Cardiac fibroblast (primary cell): ENCODE measurements at places on chromosomes 12 and 14.
A peak's percentile ranks its signal among the peaks of the same experiment; 100 is the strongest.

DNA sequence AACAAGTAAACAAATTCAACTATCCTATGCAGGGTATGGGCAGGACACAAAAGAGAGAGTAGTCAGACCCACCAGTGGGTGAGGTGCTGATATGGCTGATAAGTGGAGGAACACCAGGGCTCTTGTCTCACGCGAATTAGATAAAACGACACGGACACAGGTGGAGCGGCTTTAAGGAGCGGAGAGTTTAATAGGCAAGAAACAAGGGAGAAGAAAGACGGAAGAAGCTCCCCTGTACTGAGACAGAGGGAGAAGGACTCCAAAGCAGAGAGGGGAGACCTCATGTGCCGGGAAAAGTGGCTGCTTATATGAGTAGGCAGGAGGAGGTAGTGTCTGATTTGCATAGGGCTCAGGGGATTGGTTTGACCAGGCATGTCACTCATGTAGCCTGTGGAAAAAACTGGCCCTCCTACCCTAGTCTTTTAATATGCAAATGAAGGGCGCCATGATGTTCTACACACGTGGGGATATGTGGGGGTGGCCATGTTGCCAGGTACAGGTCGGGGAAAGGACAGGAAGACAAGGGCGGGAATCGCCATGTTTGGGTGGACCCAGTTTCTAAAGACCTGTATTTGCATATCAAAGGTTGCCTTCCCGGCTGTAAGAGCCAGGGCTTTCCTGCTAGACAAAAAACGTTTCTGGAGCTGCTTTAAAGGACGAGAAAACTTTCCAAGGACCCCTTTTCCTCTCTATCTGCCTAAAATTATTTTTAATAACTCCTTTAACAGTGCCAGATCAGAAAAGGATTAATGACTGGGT, 28.8 kb downstream of the RPGRIP1 start:
- DNase-seq = peak; percentile 79

- no peak for DNase-seq
Measured at GRCh38 chr14:61396279-61396678, 74.9 kb downstream of the PRKCH start.

- no peak for DNase-seq
Measured at GRCh38 chr14:99325016-99325415, 53.0 kb upstream of the BCL11B start.

- no peak for DNase-seq
Measured at GRCh38 chr12:112413855-112414625, 4.6 kb upstream of the RPL6 start.

GRCh38 chr12:132432721-132433577, 57.0 kb upstream of the FBRSL1 start:
- peak; percentile 75 for DNase-seq

DNA sequence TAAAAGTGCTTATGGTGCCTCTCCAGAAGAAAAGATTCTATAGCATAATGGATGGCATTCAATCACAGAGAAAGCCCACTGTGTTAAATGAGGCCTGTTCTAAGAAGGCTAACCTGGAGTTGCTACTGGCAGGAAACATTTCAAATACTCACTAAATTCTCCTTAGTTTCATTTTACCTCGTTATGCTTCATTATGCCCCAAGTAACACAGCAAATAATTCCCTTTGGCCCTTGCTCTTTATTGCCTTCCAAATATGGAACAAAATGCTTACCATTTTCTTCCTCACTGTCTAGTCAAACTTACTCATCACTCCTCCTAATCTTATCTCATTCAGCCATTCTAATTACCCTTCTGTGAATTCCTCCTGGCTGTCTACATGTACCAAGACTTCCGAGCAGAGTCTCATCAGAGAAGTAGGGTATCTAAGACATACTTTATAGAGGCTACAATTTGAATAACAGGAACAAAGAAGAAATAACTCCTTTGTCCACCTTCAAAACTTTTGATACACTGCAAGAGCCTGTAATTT, 292.1 kb upstream of the CLEC14A start:
- DNase-seq = no peak

DNA sequence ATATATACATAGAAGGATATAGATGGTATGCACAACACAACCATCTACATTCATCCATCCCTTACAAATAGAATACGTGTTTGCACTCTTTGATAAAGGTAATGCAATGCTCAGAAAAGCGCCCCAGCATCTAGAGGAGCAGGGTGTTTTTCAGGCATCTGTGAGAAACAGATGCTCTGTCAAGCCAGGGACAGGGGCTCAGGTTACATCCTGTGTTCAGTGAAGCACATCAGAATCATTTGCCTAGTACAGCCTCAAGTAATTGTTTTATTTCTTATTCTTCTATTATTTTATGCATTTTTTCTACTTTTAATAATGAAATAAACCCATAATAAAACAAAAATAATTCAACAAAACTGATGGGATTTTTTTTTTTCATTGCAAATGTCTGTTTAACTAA, 50.5 kb upstream of the HIF1A start:
- DNase-seq = no peak

DNA sequence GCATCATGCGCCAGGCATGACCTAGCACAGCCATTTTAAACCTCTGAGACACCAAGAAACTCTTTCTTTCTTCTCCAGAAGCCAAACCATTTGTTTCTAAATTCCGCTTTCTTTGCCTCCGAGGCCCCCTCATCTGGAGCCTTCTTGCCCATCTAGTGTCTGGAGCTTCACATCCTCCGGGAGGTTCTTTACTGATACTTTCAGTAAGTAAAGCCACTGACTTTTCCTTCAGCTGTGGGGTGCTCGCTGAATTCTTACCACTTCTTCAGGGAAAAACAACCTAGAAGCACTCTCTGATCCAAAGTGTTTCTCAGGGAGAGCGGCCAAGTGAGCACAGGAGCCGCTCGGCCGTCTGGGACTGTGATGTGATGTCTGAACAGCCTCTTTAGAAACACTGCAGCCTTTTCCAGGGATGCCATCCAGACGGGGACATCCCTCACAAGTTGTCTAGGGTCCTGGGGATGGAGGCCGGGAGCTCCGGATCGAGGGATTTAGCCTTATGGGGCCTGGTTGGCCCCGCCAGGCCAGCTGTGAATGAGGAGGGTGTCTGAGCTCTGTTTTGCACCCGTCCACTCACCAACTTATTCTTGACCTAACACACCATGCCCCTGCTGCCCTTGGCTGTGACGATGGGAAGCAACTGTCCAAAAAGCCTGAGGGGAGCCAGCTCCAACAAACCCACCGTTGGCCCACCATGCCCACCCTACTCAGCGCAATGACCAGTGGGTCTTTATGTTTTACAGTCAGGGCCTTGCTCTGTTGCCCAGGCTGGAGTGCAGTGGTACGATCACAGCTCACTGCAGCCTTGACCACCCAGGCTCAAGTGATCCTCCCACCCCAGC, 160.6 kb downstream of the ZFP36L1 start:
- DNase-seq = no peak

GRCh38 chr12:66774929-66775328, 96.1 kb upstream of the GRIP1 start:
- DNase-seq = no peak

DNA sequence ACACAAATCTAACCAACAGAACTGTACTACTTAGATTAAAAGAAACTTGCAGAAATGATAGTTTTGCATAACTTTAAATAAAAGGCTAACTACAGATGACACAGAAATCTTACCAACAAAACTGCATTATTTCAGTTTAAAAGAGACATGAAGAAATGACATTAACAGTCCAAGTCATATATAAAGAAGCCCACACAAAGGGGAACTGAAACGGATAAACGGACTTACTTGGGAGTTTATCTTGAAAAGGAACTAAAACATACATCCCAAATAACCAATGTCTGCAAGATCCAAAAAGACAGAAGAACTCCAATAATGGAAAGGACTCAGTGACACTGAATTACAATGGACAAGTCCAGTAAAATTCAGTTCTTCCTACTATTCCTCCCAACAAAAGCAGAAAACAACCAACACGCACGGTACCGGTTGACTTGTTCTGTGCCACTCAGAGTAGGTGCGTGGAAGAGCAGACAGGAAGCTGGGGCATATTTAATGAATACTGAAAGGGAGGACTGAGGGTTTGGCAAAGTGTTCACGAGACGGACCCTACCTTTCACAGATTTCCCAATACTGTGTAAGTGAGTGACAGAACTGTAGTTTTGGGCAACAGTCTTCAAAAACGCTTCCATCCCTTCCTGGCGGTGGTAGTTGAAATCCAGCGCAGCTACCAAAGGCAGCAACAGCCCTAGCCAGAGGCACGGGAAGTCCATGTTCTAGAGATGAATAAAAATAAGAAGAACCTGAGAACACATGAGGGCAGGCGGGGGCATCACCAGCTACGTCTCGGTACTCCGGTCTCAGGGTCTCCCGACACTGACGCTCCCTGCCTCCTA, 627 bp downstream of the CPM start:
- DNase-seq = peak; percentile 16

DNA sequence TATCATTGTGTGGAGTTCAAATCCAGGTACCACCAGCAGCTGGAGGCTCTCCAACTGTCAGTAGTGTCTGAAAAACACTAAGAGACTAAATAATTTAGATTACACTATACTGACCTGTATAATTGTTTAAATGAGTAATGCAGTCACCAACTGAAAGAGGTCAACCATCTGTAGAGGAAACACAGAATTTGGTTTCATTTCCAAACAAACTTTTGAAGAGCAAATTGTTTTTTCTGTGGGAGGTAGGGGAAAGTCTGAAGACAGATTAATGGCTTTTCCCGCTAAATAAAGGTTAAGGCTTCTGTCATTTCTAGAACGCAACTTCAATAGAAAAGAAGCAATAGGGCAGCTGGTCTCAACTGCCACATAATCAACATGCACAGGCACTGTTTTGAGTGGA, 462.6 kb downstream of the PRKD1 start:
- no peak for DNase-seq
